ENCODE measurements at places on chromosomes 2 and 18. TPM values are rescaled to one million over a fixed set of nuclear protein-coding genes. Genes with fewer than 3 reads are reported as not detected.

GYPC gene
- total RNA-seq, result 28.8 TPM

DIPK1C gene
- not detected for total RNA-seq

RESP18 gene
- total RNA-seq, result not detected

MATN3 gene
- not detected for total RNA-seq

DLX1 gene
- total RNA-seq, result not detected

XIRP2 gene
- not detected for total RNA-seq

- H3K36me3 ChIP-seq, result no peaks in the 10 kb centered on the region
- no peak overlapping the region for H3K27ac ChIP-seq
- H3K4me1 ChIP-seq, result peaks cover 36% of the 10 kb centered on the region
- H3K27me3 ChIP-seq, result no peaks in the 10 kb centered on the region
- H3K4me3 ChIP-seq, result no peak overlapping the region
Measured at GRCh38 chr2:234251326-234252271, 201.1 kb downstream of the SPP2 start.

DNA sequence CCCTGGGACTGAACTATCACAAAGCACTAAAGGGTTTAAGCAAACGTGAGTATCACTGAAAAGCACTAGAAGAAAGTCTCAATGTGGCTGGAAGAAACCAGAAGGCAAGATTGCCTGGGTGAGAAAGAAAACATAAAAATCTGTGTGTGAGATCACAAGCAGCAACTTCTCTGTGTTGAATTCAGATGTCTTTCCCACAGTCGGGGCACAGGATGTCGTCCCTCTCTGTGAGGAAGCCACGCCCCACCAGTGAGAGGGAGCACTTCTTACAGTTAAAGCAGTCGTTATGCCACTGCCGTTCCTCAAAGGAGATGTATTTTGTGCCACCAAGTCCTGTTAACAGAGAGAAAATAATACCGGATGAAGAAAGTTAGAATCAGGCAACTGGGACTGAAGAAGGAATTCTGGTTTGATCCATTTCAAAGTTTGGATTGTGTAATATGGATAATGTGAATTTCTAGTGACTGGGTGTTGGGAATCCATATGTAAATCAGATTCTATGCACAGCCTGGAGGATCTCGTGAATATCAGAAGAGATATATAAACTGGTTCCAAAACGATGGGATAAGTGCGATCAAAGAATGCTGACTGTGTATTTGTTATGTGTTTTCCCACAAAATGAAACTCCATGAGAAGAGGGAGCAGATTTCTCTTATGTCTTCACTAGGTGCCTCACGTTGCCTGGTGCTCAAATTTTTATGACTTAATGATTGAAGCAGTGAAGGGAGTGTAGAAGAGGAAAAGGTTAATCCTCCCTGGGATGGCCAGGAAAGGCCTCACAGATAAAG lies 24.0 kb downstream of the C2orf49 start:
- no peaks in the 10 kb centered on the region for H3K36me3 ChIP-seq
- no peak for DNase-seq
- peaks cover 8% of the 10 kb centered on the region for H3K4me1 ChIP-seq
- H3K27me3 ChIP-seq, result no peaks in the 10 kb centered on the region
- H3K27ac ChIP-seq, result no peak overlapping the region

- H3K36me3 ChIP-seq, result no peaks in the 10 kb centered on the region
- H3K27me3 ChIP-seq, result no peaks in the 10 kb centered on the region
- H3K4me3 ChIP-seq, result no peak overlapping the region
- H3K4me1 ChIP-seq, result no peaks in the 10 kb centered on the region
- peak; percentile 44 for DNase-seq
Measured at GRCh38 chr2:216023055-216023648, 9.8 kb upstream of the MREG start.

GRCh38 chr2:55460562-55460961 lies 40.9 kb upstream of the CCDC88A start:
- no peak overlapping the region for H3K27ac ChIP-seq
- no peaks in the 10 kb centered on the region for H3K27me3 ChIP-seq

DNA sequence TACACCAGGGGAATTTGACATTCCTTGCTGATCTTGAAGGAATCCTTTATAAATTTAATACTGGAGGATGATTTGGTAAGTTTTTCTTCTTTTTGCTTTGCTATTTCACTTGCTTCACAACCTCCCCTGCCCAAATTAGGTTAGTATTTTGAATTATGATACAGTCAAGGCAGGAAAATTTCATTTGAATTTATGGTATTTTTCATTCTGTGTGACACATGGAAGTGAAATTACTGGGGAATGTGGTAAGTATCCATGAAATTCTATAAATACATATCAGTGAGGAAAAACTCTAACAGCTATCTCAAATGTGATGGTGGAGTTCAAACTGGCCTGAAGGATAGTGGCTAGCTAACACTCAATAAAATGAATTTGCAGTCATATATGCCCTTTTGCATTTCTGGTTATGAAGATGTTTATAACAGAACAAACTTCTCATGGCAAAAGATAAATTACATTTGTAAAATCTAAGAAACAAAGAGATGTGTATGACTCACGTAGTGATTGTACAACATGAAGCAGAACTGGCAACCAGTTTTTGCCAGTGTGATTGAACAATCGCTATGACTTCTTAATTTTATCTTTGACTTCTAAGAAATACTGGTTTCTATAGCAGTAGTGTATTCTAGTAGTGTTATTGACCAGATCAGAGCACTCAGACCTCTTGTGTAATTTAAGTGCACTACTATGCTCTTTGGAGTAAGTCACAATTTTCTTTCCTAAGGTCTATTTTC lies 152.6 kb downstream of the IKZF2 start:
- no peak for DNase-seq
- no peaks in the 10 kb centered on the region for H3K4me1 ChIP-seq
- no peaks in the 10 kb centered on the region for H3K27me3 ChIP-seq
- H3K36me3 ChIP-seq, result no peaks in the 10 kb centered on the region
- H3K27ac ChIP-seq, result no peak overlapping the region

DNA sequence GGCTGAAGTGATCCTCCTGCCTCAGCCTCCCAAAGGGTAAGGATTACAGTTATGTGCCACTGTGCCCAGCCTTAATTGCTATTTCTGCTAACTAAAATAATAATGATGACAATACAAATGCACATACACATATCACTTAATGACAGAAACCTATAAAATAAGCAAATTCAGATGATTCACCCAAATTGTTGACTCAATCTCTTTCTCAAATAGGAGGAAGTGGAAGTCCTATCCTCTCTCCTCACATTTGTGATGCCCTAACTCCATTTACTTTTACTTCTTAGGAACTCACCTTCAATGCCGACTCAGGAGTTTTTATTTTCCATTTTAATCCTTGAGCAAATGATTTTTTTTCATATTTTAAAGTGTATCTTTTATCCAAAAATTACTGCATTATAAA lies 24.5 kb upstream of the RAPH1 start:
- no peak overlapping the region for H3K4me3 ChIP-seq
- no peak overlapping the region for H3K27ac ChIP-seq
- no peak for DNase-seq
- no peaks in the 10 kb centered on the region for H3K4me1 ChIP-seq
- no peaks in the 10 kb centered on the region for H3K36me3 ChIP-seq

DNA sequence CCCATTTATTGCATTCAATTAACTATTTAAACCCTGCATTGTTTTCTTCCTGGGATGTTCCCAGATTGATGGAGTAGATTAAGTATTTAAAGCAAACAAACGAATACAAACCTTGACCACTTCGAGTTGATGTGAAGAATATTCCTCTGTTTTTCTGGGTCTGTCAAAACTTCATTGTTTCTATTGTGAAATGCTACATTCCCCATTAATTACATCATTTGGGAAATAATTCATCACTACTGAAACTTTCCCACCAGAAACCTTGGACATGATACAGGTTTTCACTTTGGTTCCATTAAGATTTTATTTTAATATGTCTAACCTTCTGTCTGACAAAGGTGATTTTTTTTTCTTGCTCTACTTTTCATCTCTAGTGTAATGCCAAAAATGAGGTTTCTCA lies 365.1 kb upstream of the ETAA1 start:
- H3K27me3 ChIP-seq, result no peaks in the 10 kb centered on the region
- no peak overlapping the region for H3K27ac ChIP-seq
- H3K4me3 ChIP-seq, result no peak overlapping the region
- DNase-seq, result no peak
- H3K36me3 ChIP-seq, result no peaks in the 10 kb centered on the region

GRCh38 chr18:3703732-3704176 lies 253.8 kb downstream of the TGIF1 start:
- H3K4me3 ChIP-seq, result no peak overlapping the region
- DNase-seq, result peak; percentile 62
- H3K4me1 ChIP-seq, result no peaks in the 10 kb centered on the region
- H3K27ac ChIP-seq, result no peak overlapping the region

DNA sequence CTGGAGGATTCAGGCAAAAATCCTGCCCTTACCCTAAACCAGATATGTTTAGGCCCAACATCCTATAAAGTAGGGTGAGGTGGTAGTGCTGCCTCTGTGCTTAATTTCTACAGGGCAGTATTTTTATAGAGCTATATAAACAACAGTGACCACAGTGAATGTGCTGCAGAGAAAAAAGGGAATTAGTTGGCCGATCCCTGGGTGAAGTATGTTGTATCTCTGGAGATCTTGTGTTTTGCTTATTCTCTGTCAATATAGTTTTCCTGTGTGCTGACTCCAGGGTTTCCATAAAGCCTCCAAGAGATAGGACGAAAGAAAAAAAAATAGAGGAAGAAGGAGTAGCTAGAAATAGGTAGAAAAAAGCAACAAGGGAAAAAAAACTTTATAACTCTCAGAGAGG lies 88.9 kb upstream of the THOC1 start:
- H3K27ac ChIP-seq, result no peak overlapping the region
- no peaks in the 10 kb centered on the region for H3K36me3 ChIP-seq
- H3K4me3 ChIP-seq, result no peak overlapping the region
- no peak for DNase-seq
- H3K27me3 ChIP-seq, result no peaks in the 10 kb centered on the region

DNA sequence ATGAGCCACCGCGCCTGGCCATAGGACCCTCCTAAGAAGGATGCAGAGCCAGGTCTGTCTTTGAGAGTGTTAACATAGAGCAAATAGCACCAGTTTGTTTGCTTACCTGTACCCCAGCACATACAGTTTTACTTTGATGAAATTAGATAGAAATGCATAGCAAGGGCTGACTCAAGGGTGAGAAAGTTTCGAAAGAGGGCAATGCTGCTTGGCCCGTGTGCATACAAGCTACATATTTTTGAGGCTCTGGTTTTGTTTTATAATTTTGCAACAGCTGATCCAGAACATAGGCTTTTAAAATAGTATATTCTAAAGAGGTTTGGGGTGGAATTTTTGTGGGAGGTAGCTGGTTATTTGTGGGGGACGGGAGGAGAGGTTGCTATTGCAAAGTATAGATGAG lies 151.7 kb downstream of the MCFD2 start:
- H3K36me3 ChIP-seq, result peaks cover 5% of the 10 kb centered on the region
- DNase-seq, result no peak
- no peaks in the 10 kb centered on the region for H3K27me3 ChIP-seq

GRCh38 chr2:85209887-85210286 lies 76.7 kb downstream of the TCF7L1 start:
- H3K27me3 ChIP-seq, result no peaks in the 10 kb centered on the region
- H3K4me1 ChIP-seq, result no peaks in the 10 kb centered on the region
- H3K4me3 ChIP-seq, result no peak overlapping the region
- no peak for DNase-seq
- H3K36me3 ChIP-seq, result no peaks in the 10 kb centered on the region
